CD4-positive, alpha-beta T cell treated with Interleukin-17A for 4 hours (primary cell): ENCODE measurements at places on chromosomes 11 and 22.
A peak's percentile ranks its signal among the peaks of the same experiment; 100 is the strongest.

DNA sequence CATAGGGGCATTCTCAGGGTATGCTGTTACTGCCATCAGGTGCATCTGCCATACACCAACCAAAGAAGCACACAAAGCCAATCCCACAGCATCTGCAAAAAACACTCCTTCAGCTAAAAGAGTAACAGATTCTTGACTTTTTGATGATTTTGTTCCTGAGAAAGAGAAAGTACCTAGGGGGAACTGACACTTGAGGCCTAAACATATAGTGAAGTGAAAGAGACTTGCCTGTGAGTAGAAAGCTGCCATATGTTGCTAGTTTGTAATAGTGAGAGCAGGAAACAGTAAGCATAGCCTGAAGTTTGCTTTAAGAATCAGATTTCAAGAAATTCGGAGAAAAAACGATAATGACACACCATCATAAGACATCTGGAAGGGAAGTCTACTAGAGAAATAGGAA is 97.9 kb upstream of the CTSC start:
- no peak for DNase-seq

DNA sequence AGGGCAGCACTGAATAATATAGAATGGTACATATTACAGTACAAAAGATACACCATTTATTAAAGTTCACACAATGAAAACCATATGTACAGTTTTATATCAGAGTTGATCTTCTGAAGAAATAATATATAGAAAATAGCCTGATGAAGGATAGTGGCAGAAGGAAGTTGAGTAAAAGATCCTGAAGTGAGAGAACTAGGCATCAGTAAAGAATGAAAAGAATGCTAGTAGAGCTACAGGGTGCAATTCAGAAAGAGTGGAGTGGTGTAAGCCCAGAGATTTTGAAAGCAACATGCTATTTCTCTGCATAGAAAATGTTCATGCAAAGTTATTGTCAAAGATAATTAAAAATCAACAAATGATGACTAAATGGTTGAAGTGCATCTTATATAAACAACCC is 1552.7 kb upstream of the TENM4 start:
- DNase-seq = no peak

GRCh38 chr22:38713921-38714320 is 8.2 kb downstream of the GTPBP1 start:
- no peak for DNase-seq

- peak; percentile 25 for DNase-seq
These were observed 75.3 kb downstream of the APIP start for GRCh38 chr11:34840736-34841386.

- no peak for DNase-seq
These were observed 10.8 kb upstream of the TCP11L1 start for GRCh38 chr11:33028537-33028914.

DNA sequence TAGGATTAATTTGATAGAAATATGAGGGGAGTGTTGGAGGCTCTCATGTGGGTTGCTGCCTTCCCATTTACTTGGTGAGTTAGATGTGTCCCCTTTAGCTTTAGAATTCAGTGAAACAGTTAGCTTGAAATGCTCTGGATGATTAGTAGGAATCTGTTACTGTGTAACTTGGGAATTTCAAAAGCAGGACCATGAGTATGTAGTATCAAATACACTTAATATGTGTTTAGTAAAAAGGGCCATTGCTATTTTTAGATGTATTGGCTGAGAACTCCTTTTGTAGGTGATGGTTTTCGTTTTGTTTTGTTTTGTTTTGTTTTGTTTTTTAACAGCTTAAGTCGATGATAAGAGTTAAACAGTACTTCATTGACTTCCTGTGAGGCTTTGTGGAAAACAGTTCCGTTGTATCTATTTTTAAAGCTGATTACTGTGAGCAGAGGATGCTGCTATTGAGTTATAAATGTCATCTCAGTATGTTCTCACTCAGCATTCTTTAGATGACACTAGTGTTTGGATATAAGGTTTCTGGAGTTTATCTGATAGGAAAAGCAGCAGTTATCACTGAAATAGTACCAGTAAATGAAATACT is 53.5 kb downstream of the MCAM start:
- no peak for DNase-seq

- no peak for DNase-seq
These were observed 64.2 kb upstream of the SLN start for GRCh38 chr11:107776062-107776461.

GRCh38 chr22:19848298-19849224 is 6.1 kb downstream of the GNB1L start:
- DNase-seq = peak; percentile 7

DNA sequence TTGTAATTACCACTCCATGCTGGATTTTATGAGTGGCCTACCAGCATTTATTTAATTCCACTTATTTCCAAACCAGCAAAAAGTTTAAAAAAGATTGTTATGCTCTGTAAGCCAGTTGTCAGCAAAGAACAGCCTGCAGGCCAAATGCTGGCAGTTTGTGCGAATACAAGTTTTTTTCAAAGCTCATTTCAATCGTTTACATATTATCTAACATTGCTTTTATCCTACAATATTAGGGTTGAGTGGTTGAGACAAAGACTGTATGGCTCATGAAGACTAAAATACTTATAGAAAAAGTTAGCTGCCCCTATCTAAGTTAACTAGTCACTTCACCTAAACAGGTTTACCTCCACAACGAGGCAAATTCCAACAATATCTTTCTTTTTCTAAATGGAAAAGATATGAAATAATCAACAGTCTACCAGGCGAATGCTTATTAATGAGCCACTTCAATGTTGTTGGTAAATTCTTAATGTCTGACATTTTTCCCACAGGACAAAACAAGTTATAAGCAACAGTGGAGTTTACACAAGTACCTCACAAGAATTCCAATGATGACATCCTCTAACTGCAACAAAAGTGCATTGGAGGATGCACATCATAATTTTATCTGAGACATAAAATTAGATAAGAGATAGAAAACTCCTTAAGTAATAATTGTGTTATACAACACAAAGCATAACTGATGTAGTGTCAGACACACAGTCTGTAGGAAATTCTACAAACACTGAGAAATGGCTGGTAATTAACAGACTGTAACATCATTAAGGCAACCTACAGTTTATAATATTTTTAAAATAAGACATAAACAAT is 35.8 kb upstream of the POU2AF2 start:
- no peak for DNase-seq
